ENCODE measurements at places on chromosomes 4 and X.

GRCh38 chrX:133983974-133984845 is 1.2 kb downstream of the GPC3 start:
- DNase-seq, result no peak

DNA sequence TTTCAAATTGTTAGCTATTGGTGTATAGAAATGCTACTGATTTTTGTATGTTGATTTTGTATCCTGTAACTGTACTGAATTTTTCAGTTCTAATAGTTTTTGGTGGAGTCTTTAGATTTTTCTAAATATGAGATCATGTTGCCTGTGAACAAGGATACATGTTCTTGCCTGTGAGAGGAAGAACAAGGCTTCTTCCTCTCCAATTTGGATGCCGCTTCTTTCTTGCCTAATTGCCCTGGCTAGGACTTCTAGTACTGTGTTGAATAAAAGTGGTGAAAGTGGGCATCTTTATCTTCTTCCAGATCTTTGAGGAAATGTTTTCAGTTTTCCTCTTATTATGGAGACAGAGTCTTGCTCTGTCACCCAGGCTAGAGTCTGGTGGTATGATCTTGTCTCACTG is 16.2 kb upstream of the NAP1L5 start:
- DNase-seq, result no peak

DNA sequence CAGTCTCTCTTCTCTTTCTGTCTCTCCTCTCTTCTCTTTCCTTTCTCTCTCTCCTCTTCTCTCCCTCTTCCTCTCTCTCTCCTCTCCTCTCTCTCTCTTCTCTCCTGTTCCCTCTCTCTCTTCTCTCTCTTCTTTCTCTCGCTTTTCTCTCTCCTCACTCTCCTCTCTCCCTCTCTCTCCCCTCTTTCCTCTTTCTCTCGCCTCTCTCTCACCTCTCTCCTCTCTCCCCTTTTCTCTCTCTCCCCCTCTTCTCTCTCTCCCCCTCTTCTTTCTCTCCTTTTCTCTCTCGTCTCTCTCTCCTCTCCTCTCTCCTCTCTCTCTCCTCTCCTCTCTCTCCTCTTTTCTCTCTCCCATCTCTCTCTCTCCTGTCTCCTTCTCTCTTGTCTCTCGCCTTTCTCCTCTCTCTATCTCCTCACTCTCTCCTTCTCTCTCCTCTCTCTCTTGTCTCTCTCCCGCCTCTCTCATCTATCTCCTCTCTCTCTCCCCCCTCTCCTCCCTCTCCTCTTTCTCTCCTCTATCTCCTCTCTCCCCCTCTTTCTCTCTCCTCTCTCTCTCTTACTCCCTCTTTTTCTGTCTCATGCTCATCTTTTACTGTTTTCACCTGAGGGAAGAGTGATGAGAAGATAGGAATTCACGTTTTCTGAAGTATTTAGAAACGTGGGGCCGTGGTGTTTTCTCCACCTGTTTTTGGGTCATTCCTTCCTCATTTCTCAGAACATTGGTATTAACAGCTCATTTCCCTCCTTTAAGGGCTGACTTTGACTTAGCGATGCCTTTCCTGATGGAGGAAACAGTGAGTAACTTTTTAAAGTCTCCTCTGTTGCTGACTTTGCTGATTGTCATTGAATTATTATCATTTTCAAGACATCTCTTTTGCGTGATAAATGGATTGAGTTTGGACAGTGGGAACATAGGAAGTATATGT is 80.6 kb upstream of the CD99 start:
- DNase-seq, result no peak

DNA sequence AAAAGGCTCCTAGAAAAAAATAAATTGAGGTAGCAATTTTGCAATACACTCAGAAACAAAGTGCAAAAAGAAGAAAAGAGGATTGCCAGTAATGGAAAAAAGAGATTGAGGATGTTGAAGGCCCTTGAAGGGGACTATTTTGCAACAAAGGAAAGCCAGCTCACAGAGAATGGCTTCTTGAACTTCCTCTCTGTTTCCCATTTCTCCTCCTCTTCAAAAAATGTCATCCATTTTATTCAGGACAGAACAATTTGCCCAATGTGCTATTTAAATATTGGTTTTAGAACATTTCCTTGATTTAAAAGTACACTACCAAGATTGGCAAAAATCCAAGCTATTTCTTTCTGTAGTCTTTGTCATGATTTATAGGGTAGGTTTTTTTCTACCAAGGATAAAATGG is 60.2 kb downstream of the GASK1B start:
- DNase-seq, result no peak

- DNase-seq, result no peak
Observed at GRCh38 chrX:94524867-94525266, 850.9 kb downstream of the FAM133A start.

Measured in NCI-H345 (cell line).